ENCODE measurements at places on chromosomes 4 and X. TPM values are rescaled to one million over a fixed set of nuclear protein-coding genes. Genes with fewer than 3 reads are reported as not detected.
A peak's percentile ranks its signal among the peaks of the same experiment; 100 is the strongest.

Gene SPIN2A
- total RNA-seq: 0.20 TPM

DNA sequence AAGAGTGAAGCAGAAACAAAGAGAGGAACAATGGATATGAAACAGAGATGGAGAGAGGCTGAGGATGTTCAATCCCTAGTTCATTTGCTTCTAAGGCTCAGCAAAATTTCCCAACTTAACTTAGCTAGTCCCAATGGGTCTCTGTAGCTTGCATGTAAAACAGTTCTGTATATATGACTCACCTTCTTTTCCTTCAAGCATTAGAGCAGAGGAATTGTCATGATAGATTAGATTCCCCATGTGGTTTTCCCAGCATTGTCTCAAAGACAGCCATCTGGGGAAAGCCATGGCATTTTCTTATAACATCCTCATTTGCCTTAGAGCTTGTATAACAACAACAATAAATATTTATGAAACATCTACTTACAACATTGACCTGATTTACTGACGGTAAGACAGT is 93.9 kb upstream of the GATB start:
- peak; percentile 3 for DNase-seq

- DNase-seq: no peak
These were observed 1602.4 kb upstream of the ADGRL3 start for GRCh38 chr4:59597536-59598329.

DNA sequence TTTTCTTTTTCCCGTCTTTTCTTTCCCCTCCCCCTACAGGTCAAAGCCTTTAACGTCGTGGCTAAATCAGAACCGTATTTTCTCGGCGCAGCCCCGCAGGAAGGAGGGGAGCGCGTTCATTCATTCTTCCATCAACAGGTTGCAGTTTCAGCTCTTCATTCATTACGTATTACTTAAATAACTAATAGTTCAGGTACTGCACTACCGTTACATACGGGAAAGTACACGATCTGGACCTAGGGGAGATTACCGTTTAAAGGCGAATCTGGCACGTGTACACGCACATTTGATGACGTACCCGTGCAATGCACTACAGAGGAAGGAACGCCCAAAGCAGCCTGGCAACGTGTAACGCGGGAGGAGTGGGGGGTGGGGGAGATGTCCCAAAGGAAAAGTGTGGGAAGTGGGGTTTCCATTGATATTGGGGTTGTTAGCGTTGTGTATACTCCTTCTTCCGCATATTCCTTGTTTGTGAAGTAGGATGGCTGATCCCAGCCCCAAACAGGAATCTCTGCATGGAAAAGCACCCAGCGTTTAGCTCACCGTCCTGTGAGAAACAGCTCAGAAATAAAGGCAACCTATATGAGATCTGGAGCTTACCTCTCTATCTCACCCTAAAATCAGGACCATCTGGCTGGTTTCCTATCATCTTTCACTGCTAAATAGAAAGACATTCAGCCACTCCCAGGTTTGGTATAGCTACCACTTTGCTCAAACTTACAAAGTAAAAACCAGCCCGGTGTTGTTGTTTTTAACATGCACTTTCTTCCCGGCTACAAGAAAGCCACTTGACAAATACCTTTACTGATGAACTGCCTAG is 585 bp upstream of the SEC24D start:
- DNase-seq: peak; percentile 79

Gene CTAG2
- not detected for total RNA-seq

GRCh38 chr4:45082101-45082500 is 355.7 kb upstream of the GNPDA2 start:
- no peak for DNase-seq

- DNase-seq: peak; percentile 95
These were observed 4.2 kb downstream of the PDGFRA start for GRCh38 chr4:54233277-54233696.

DNA sequence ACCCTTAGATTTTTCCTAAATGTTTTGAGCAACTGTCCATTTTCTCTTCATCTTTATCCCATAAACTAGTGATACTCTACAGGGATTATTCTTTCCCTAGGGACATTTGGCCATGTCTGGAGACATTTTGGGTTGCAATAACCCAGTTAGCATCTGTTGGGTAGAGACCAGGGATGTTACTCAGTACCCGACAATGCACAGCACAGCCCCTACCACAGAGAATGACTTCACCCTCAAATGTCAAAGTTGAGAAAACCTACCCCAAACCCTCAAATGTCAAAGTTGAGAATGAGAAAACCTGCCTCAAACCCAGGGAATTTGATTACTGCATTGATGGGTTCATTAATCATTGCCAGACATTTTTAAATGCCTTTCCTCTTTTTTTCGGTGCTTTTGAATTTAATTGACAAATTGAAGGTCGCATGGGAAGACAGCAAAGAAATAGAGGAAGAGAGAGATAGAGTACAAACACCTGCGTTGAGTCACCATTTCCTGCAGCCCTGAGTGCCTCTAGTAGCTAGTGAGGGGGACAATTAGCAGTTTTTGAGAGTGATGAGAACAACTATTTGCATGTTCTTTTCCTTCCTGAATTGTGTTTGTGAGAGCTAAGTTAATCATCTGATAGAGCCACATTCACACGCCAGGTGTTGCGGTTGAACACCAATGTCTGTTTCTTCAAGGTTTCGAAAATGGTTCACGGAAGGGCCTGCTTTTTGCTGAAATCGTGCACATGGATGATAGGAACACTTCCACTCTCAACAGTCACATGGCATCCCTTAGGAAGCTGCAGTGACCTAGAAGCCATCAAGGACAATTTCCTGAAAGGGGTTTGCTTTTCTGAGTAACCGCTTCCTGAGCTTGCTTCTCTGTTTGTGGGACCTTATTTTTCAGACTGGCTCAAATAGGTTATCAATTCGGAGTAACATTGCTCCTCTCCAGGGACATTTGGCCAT is 203.9 kb upstream of the VCX3A start:
- no peak for DNase-seq

GRCh38 chr4:60201052-60201673 is 999.0 kb upstream of the ADGRL3 start:
- DNase-seq: peak; percentile 45

Gene CXorf49
- total RNA-seq: not detected

GRCh38 chr4:76526585-76526990 is 91.6 kb downstream of the SHROOM3 start:
- no peak for DNase-seq

- DNase-seq: peak; percentile 55
These were observed 110.1 kb upstream of the VEGFC start for GRCh38 chr4:176902710-176903323.

DNA sequence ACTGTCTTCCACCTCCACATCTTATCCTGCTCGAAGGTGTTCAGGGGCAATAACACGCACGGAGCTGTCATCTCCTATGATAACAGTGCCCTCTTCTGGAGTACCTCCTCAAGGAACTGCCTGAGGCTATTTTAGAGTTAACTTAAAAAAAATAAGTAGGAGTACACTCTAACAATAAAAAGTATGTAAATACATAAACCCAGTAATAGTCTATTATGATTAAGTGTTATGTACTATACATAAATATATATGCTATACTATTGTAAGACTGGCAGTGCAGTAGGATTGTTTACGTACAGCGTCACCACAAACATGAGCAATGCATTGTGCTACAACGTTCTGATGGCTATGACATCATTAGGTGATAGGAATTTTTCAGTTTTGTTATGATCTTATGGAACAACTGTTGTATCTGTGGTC is 34.5 kb upstream of the TLR2 start:
- DNase-seq: peak; percentile 30

Gene VMA21
- total RNA-seq: 48.0 TPM

DNA sequence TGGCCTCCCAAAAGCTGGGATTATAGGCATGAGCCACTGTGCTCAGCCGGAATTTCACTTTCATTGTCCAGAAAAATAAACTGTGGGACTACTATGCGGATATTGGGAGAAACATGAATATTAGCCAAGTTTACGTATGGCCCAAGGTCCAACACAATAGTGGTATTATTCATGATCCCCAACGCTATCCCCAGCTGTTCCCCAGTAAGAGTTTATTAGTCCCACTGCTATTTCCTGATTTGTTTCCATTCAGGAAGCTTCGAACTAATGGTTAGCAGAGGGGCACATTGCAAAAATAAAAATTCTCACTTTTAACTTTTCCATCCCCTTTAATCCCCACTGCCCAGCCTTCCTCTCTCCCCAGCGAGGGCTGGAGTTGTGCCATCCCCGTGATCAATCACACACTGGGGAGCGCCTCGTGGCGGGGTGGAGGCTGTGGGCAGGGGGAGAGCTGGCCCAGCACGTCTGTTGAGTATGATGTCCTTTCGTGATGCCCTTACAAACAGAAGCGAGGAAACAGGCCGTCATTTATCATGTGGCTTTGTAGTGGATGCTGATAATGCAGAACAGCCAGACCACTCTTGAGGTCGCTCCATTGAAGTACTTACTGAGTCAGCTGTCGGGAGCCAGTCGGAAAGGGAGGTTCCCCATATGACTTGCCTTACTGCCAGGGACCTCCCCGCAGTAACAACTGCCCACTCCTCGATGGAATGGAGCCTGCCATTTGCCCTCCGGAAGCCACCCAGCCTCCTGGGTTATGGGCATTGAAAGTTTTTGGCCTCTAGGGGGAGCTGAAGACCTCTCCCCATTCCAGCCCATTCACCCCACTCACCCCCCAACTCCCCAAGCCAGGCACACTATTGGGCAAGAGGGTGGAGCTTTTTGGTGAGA is 117.0 kb downstream of the KDR start:
- peak; percentile 97 for DNase-seq

DNA sequence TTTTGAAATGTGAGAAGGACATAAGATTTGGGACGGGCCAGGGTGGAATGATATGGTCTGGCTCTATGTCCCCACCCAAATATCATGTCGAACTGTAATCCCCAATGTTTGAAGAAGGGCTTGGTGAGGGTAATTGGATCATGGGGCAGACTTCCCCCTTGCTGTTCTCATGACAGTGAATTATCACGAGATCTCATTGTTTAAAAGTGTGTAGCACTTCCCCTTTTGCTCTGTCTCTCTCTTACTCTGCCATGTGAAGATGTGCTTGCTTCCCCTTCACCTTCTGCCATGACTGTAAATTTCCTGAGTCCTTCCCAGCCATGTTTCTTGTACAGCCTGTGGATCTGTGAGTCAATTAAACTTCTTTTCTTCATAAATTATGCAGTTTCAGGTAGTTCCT is 17.5 kb downstream of the MTMR8 start:
- no peak for DNase-seq

DNA sequence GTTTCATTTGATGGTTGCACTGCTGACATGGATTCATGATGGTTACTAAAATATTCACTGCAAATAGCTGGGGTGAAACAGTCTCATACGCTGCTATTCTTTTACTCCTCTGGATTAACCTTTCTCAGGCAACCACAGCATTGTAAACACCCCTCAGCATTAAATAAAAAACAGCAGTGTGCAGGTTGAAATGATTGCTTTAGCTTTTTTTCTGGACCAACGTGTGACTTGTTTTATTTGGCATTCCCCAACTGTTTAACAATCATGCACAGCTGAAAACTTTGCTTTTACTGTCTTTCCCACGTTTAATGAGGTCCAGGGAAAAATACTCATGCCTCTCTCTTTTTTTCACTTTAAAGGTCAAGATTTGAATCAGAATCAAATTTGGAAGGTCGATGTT is 490.8 kb downstream of the RAPGEF2 start:
- DNase-seq: no peak

Gene ARMCX2
- total RNA-seq: 37.7 TPM

Gene MTTP
- not detected for total RNA-seq

- no peak for DNase-seq
These were observed 85.5 kb downstream of the DRD5 start for GRCh38 chr4:9866931-9867330.

Measured in lung microvascular endothelial cell (primary cell).